ENCODE measurements at places on chromosomes 12 and 14. TPM values are rescaled to one million over a fixed set of nuclear protein-coding genes. Genes with fewer than 3 reads are reported as not detected.

The OVCH1 gene
- not detected for total RNA-seq

DNA sequence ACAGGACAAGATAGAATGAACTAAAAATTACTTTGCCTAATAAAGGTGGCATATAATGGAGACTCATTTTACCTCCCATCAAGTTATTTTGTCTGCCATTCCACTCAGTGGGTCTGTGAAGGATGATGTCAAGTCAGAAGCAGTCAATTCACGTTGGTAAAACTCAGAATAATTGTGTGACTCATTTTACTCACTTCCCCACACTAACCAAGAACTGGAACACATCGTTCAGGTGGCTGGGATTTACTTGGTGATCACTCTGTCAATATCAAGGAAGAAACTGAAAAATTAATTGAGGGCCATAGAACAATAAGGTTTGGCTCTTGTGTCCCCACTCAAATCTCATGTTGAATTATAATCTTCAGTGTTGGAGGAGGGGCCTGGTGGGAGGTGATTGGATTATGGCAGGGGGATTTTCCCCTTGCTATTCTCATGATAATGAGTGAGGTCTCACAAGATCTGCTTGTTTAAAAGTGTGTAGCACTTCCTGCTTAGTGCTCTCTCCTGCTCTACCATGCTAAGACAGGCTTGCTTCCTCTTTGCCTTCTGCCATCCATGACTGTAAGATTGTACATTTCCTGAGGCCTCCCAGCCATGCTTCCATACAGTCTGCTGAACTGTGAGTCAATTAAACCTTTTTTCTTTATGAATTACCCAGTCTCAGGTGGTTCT lies 35.7 kb upstream of the GTF2A1 start:
- H3K4me1 ChIP-seq, result no peaks in the 10 kb centered on the region
- H3K36me3 ChIP-seq, result no peaks in the 10 kb centered on the region
- H3K4me3 ChIP-seq, result no peak overlapping the region
- no peak for DNase-seq

DNA sequence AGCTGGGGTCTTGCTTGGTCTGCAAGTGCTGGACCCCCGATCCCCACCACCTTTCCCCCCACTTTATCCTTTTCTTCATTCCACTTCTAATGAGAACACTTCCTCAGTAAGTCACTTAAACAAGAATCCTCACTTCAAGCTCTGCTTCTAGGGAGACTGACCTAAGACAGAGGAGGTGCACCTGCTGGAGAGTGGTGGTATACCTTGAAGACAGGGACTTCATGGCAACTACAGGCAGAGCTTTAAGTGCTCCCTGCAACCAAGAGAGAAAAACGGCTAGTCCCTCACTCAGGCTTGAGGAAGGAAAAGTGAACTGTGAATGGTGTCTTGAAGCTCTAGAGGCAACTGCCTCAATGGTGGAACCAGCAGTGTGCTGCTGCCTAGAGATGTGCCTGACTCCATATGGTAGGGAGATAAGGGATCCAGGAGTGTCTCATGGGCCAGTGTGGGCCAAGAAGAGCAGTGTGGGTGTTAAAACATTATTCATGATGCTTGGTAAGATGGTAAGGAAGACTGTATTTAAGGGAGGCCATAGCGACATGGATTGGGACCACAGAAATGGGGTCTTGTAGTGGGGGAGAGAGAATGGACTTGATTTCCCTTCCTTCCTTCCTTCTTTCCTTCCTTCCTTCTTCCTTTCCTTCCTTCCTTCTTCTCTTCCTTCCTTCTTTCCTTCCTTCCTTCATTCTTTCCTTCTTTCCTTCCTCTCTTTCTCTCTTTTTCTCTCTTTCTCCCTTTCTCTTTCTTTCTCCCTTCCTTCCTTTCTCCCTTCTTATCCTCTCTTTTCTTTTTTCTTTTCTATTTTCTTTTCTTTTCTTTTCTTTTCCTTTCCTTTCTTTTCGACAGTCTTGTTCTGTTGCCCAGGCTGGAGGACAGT lies 96.2 kb upstream of the NAP1L1 start:
- no peaks in the 10 kb centered on the region for H3K36me3 ChIP-seq
- H3K27me3 ChIP-seq, result peaks cover 35% of the 10 kb centered on the region
- no peak overlapping the region for H3K27ac ChIP-seq
- H3K4me1 ChIP-seq, result peaks cover 14% of the 10 kb centered on the region
- no peak for DNase-seq
- H3K4me3 ChIP-seq, result no peak overlapping the region

- H3K4me3 ChIP-seq, result no peak overlapping the region
- H3K27ac ChIP-seq, result peak overlapping the region; percentile 43
- peaks cover 11% of the 10 kb centered on the region for H3K4me1 ChIP-seq
Observed at GRCh38 chr12:50220363-50220995, 53.3 kb upstream of the CERS5 start.

DNA sequence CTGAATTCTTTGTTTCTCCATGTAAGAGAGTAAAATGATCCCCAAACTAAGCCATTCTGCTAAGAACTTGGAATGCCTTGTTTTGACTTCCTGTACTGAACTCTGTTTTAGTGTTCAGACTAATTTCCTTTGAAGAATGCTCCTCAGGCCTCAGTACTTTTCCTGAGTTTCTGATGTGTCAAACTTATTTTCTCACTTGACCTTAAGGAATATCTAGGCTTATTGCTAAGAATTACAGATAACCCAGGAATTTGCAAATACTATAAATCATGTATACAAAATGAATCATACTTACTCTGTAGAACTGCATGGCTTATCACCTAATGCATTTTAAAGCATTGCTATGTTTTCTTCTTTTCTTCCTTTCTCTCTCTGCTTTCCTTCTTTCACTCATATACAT lies 93.1 kb upstream of the PKP2 start:
- H3K4me1 ChIP-seq, result no peaks in the 10 kb centered on the region
- DNase-seq, result no peak
- H3K27me3 ChIP-seq, result no peaks in the 10 kb centered on the region
- no peak overlapping the region for H3K4me3 ChIP-seq
- no peaks in the 10 kb centered on the region for H3K36me3 ChIP-seq

DNA sequence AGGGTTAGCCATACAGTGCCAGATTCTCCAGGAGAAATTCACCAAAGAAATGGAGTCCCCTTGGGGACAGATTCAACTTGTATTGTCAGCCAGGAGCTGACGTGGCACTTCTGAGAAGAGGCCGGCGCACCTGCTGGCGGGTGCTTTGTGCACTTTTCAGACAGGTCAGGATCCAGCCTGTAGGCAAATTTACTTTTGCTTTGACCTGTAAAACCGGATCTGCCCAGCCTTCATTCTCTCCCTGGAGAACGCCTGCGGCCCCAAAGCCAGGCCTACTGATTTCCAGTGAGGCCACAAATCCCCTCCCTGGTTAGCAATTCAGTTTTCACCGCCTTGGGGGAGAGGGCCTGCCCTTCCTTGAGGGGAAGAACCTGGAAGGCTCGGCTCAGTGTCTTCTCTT lies 17.4 kb downstream of the P2RX4 start:
- H3K27me3 ChIP-seq, result no peaks in the 10 kb centered on the region
- H3K4me1 ChIP-seq, result peaks cover 39% of the 10 kb centered on the region
- peaks cover 35% of the 10 kb centered on the region for H3K36me3 ChIP-seq
- no peak overlapping the region for H3K27ac ChIP-seq

DNA sequence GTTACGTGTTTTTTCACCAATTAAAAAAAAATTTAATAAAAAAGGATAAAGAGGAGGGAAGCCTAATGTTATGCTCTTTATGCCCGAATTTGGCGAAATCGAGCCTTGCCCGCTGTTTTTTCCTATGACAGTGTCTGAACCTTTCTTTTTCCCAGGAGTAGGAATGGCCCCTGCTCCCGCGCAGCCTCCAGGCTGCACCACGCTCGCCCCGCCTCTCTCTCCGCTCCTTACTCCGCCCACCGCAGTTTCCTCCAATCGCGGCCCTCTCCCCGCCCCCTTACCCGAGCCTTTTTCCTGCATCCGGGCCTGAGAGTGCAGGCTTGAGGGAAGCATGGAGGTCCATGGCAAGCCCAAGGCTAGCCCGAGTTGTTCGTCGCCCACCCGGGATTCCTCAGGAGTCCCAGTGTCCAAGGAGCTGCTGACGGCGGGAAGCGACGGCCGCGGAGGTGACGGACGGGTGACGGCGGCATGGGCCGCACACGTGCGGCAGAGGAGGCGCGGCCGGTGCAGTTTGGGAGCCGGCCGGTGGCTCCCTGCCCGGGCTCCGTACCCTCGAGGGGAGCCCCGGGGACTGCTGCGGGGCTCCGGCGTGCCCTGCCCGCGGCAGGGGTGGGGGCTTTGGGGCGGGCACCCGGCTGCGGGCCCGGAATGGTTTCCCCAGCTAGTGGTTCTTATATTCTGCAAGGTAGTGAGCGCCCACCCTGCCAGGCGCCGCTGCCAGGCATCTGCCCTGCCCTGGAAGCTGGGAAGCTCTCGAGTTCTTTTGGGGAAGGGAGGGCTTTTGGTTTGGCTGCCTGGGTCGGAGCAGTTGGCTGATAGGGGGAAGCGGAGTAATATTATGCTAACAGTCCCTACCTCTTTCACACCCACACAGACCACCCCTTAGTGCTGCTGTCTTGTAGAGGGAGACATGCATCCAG lies at the start of gene NOPCHAP1:
Gene NOPCHAP1 (plus strand): TSS at position 295 of the 920 bp plus-strand sequence. CDS start 37 bp downstream, at position 332.
- peak within 1 kb of the TSS; percentile 57 for H3K27ac ChIP-seq
- peak within 1 kb of the TSS; percentile 89 for H3K4me3 ChIP-seq
- peaks cover 3% of the 10 kb centered on the region for H3K27me3 ChIP-seq

- H3K4me3 ChIP-seq, result no peak overlapping the region
- H3K36me3 ChIP-seq, result peaks cover 12% of the 10 kb centered on the region
Observed at GRCh38 chr12:25585662-25586061, 32.6 kb upstream of the LMNTD1 start.
